ENCODE measurements at places on chromosomes 7 and 10.

DNA sequence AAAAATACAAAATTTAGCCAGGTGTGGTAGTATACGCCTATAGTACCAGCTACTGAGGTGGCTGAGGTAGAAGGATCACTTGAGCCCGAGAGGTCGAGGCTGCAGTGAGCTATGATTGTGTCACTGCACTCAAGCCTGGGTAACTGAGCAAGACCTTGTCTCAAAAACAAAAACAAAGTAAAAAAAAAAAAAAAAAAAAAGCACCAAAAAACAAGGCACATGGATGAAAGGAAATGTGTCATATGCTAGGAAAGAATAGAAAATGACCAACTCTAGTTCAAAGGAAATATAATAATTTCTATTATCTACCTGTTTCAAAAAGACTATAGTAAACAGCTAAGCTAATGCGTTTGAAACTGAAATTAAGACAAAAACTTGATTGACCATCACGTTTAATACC is 33.8 kb downstream of the UBE2H start:
- DNase-seq: no peak

- DNase-seq: no peak
Measured at GRCh38 chr7:5472432-5473315, 49.0 kb upstream of the TNRC18 start.

DNA sequence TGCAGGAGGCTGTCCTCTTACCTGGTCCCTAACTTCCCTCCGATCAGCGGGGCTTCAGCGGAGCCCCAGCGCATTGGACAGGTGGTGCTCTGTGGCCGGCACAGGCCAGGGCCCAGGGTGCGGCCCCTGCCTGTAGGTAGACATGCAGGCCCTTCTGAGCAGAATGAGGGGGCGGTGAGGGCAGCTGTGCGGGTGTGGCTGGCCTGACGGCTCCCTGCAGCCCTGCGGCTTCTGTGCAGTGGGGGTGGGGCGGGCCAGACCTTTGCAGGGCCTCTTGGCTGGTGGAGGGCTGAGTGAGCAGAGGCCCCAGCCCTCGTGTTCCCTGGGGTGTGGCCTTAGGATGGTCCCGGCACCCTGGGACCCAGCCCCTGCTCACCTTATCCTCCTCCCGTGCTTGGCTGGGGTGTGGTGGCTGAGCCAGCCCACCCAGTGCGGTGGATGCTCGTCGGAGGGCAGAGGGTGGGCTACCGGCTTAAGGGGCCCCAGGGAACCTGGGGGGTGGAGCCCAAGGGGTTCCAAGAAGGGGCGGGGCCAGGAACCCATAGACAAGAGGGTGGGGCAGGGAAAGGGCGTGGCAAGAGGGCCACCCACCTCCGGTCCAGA is 175.2 kb upstream of the TNRC18 start:
- DNase-seq: no peak

DNA sequence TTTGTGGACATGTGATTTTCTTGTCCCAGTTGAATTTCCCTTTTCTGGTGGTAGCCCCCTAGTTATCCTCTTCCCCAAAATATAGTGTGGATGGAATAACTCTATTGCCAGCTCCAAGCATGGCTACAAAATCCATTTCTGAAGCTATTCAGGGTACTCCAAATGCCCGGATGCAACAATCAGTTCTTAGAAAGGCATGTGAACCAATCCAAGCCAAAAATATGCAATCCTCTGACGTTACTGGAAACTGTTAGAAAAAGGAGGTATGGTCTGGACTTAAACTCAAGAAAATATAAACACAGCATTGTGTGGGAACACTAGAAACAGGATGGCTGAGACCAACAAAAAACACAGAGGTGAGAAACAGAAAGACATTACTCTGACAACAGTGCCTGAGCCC is 347.0 kb downstream of the GPAM start:
- no peak for DNase-seq

GRCh38 chr10:14601872-14602725 is 172.6 kb downstream of the FAM107B start:
- DNase-seq: no peak

- no peak for DNase-seq
Measured at GRCh38 chr10:106182542-106182941, 982.0 kb downstream of the SORCS1 start.

DNA sequence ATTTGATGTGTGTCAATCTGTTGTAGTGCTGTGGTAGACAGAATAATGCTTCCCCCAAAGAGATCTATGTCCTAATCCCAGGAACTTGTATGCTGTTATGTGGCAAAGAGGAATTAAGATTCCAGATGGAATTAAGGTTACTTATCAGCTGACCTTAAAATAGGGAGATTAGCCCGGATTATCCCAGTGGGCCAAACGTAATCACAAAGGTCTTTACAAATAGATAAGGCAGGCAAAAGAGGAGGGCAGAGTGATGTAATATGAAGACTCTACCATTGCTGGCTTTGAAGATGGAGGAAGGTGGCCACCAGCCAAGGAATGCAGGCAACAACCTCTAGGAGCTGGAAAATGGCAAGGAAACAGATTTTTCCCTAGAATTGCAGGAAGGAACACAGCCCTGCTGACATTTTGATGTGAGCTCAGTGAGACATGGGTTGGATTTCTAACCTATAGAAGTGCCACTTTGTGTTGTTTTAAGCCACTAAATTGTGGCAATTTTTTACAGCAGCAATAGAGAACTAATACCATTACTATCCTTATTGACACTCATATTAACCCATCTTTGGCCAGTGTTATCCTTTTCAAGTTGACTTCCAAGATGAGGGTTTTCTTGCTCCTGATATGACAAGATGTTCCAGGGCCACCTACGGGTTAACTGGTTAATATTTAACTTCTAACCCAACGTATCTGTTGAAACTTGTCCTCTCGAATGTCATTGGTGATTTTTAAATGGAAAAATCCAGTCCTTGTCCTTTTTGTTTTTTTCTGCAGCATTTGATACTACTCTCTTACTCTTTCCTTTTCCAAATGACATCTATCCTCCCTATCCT is 29.3 kb downstream of the CYCS start:
- no peak for DNase-seq

GRCh38 chr7:106367018-106367420 is 82.2 kb upstream of the NAMPT start:
- no peak for DNase-seq

GRCh38 chr10:60611291-60611747 is 167.0 kb upstream of the CDK1 start:
- DNase-seq: peak; percentile 75

GRCh38 chr7:159068488-159068811 is 76.2 kb downstream of the VIPR2 start:
- DNase-seq: no peak

GRCh38 chr10:79403441-79404230 is 41.8 kb downstream of the ZCCHC24 start:
- no peak for DNase-seq

- DNase-seq: no peak
Measured at GRCh38 chr7:158564663-158565035, 23.0 kb downstream of the PTPRN2 start.

- DNase-seq: no peak
Measured at GRCh38 chr7:151416112-151416940, 6.5 kb upstream of the WDR86 start.

DNA sequence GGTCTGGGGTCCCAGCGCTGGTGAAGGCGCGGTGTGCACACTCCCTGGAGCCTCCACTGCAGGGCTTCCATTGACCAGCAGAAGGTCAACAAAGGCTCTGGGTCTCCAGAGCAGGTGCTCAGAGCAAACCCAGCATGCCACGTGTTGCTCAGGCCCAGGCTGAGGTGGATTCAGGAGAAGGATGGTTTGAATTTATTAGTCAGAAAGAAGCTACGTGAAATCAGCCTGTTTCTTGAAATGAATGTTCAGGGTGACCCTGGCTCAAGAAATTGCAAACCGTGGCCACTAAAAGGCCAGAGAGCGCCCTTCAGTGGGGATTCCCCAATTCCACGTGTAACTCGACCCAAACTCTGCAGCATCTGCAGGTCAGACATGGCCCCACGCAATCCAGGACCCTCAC is 82.7 kb upstream of the PFKP start:
- no peak for DNase-seq

GRCh38 chr7:40899636-40900507 is 765.1 kb downstream of the SUGCT start:
- no peak for DNase-seq

DNA sequence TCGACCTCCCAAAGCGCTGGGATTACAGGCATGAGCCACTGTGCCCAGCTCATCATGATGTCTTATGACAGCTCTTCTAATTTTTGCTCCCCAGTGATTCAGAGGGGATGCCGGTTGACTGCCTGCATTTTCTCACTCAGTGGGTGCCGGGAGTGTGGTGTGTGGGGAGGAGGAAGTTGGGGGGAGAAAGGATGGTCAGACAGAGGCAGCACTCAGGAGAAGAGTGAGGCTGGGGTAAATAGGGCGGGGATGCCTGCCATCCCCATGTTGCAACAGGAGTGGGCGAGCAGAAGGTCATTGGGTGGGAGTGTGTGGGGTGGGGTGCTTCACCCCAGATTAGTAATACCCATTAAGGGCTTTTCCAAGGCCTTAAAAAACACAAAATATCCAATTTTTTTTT is 3.5 kb upstream of the CCL24 start:
- no peak for DNase-seq

DNA sequence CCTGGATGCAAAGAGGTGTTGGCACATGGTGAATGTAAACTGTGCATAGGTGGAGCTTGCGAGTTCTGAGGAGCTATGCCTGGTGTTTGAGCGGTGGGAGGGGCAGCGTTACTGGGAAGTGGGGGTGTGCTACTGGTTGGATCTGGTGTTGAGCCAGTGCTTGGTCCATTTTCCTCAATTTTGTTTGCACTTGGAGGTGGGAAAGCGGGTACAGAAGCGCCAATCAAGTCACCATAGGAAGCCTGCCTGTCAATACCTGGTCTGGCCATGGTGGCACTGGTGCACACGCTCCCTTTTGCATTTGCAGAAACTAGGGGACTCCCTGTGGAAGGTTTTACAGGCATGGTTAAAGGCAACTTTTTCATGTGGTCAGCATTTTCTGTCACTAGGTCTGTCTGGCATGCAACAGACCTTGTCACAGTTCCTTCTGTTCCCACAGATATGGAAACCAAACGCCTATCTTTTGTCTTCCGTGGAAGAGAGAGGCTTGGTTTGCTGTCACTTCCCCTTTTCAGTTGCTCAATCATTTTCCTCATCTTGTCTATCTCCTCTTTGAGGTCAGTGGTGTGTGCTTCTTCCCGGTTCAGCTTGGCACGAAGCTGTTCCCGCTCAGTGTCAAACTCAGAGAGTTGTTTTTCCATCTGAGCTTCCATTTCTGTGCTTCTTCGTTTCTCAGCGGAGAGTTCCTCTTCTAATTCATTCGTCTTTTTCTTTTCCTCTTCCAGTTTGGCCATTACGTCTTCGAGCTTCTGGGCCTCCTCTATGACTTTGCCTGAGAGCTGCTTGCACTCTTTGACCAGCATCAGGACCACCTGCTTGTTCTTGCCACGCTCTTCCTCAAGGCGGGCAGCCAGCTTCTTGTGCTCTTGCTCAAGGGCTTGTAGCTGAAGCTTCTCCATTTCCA is 81.1 kb downstream of the CTTNBP2 start:
- DNase-seq: no peak

GRCh38 chr7:141884539-141885225 is 31.5 kb upstream of the OR9A4 start:
- no peak for DNase-seq

DNA sequence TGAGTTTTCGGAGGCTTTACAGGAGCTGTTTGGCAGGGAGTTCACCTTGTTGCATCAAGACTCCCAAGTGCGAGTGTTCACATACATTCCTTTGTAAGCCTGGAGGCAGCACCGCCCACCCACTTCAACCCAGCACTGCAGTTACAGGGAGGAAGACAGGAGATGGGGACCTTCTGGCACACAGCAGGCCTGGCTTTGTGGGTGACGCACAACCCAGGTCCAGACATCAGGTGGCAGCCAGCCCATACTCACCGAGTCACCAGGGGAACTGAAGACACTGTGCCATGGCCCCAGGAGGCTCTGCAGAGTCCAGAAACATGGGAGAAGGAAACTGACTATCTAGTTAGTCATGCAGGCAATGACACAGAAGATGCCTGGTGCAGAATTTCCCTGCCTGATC is 305.9 kb upstream of the RNF32 start:
- no peak for DNase-seq

- DNase-seq: no peak
Measured at GRCh38 chr7:117458977-117459583, 20.7 kb upstream of the CFTR start.
